ENCODE measurements at places on chromosomes 12 and 14. TPM values are rescaled to one million over a fixed set of nuclear protein-coding genes. Genes with fewer than 3 reads are reported as not detected.

GRCh38 chr14:29215853-29216252 is 449.3 kb downstream of the FOXG1 start:
- no peaks in the 10 kb centered on the region for H3K4me1 ChIP-seq
- no peak overlapping the region for H3K27ac ChIP-seq
- no peaks in the 10 kb centered on the region for H3K27me3 ChIP-seq
- no peaks in the 10 kb centered on the region for H3K36me3 ChIP-seq
- DNase-seq: no peak

DNA sequence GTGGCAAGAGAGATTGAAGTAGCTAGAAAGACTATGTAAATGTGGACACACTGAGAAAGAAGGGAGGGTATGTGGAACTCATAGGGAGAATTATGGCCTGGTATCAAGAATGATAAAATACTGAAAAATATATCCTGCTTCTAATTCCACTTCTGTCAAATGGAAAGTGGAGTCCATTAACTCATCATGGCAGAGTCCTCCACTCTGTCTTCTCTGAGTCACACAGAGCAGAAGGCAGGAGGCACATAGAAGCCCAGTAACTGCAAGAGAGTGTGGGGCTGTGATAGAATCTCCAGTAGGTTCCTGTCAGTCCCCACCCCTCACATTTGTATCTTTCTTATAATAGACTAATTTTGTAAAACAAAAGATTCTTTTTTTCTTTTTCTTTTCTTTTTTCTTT is 223.7 kb downstream of the AKAP6 start:
- H3K27me3 ChIP-seq: no peaks in the 10 kb centered on the region
- H3K4me1 ChIP-seq: no peaks in the 10 kb centered on the region
- no peaks in the 10 kb centered on the region for H3K36me3 ChIP-seq
- DNase-seq: no peak

GRCh38 chr14:68796418-68797101 is 3.7 kb upstream of the ZFP36L1 start:
- H3K27me3 ChIP-seq: no peaks in the 10 kb centered on the region
- peaks cover 4% of the 10 kb centered on the region for H3K36me3 ChIP-seq
- no peak for DNase-seq
- peak overlapping the region; percentile 99 for H3K27ac ChIP-seq
- peak overlapping the region; percentile 87 for H3K4me3 ChIP-seq

DNA sequence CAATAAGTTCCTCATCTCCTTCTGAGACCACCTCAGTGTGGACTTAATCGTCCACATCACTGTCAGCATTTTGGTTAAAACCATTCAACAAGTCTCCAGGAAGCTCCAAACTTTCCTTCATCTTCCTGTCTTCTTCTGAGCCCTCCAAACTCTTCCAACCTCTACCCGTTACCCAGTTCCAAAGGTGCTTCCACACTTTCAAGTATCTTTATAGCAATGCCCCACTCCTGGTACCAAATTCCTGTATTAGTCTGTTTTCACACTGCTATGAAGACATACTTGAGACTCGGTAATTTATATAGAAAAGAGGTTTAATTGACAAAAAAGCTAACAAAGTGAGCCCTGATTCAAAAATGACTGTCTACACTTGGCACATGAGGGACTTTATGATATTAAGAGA is 22.8 kb downstream of the EMP1 start:
- H3K4me1 ChIP-seq: no peaks in the 10 kb centered on the region
- DNase-seq: no peak
- no peak overlapping the region for H3K27ac ChIP-seq
- no peaks in the 10 kb centered on the region for H3K27me3 ChIP-seq

- no peak overlapping the region for H3K4me3 ChIP-seq
- no peak overlapping the region for H3K27ac ChIP-seq
Observed at GRCh38 chr14:50018201-50018932, 98.0 kb downstream of the VCPKMT start.

DNA sequence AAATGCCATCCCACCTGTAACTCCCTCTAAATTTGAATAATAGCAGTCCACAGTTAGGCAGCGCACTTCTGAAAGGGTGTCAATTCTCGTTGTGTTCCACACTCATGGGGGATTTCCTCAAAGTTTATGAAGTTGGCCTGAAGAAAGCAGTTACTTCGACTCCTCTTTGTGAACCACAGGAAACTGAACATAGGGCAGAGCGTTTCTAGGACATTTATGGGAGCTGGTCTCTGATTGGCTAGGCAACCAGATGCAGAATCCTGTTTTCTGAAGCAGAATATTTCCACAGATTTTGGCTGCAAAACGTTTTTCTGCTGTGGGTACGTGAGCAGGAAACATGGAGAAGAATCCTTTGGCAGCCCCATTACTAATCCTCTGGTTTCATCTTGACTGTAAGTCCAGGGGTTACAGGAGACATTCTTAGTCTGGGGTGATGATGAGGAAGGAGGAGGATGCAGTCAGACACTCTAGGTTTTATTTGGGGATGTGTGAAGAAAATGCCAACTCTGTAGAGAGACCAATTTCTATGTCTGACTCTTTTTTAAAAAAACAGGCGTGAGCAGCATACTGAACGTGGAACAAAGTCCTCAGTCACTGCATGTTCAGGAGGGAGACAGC is 431.5 kb upstream of the OR4E1 start:
- H3K4me1 ChIP-seq: no peaks in the 10 kb centered on the region
- H3K4me3 ChIP-seq: no peak overlapping the region
- peak; percentile 17 for DNase-seq

- H3K36me3 ChIP-seq: no peaks in the 10 kb centered on the region
- H3K4me1 ChIP-seq: peaks cover 6% of the 10 kb centered on the region
- H3K27me3 ChIP-seq: no peaks in the 10 kb centered on the region
- H3K4me3 ChIP-seq: no peak overlapping the region
- DNase-seq: peak; percentile 55
- no peak overlapping the region for H3K27ac ChIP-seq
Observed at GRCh38 chr14:104322531-104323366, 184.4 kb downstream of the KIF26A start.

- no peaks in the 10 kb centered on the region for H3K36me3 ChIP-seq
- DNase-seq: no peak
- H3K4me1 ChIP-seq: no peaks in the 10 kb centered on the region
- no peak overlapping the region for H3K27ac ChIP-seq
- no peak overlapping the region for H3K4me3 ChIP-seq
Observed at GRCh38 chr14:96906434-96906833, 109.3 kb downstream of the VRK1 start.

GRCh38 chr12:24121911-24122310 is 172.4 kb upstream of the SOX5 start:
- no peaks in the 10 kb centered on the region for H3K27me3 ChIP-seq
- H3K27ac ChIP-seq: no peak overlapping the region
- no peak overlapping the region for H3K4me3 ChIP-seq

DNA sequence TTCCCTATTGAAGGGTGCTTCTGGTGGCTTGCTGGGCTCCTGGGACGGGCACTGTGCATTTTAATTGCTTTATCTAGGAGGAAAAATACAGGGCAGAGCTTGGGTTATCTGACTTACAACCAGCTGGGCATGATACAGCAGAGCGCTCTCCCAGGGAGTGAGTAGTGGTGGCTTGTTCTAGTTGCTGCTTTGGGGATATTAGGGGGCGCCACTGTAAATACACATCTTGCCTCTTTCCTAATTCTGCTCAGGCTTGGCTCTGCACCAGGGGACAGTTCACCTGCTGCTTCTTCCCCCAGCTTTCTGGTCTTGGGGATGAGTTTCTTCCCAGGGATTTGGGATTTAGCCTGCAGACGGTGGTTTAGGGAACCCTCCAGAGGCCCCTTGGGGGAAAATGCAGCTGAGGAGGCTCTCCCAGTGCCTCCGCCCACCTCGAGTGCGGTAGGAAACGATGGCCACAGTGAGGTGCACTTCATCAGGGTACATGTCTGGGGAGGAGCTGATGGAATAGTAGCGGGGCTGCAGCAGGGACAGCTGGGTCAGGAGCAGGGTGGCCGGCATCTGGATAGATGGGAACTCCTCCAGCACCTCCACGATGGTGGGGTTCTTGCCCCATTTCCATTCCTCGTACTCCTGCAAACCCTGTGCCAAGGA is 36.9 kb upstream of the FBXO21 start:
- H3K27ac ChIP-seq: no peak overlapping the region
- no peak for DNase-seq
- H3K27me3 ChIP-seq: no peaks in the 10 kb centered on the region
- H3K36me3 ChIP-seq: no peaks in the 10 kb centered on the region
- no peak overlapping the region for H3K4me3 ChIP-seq

DNA sequence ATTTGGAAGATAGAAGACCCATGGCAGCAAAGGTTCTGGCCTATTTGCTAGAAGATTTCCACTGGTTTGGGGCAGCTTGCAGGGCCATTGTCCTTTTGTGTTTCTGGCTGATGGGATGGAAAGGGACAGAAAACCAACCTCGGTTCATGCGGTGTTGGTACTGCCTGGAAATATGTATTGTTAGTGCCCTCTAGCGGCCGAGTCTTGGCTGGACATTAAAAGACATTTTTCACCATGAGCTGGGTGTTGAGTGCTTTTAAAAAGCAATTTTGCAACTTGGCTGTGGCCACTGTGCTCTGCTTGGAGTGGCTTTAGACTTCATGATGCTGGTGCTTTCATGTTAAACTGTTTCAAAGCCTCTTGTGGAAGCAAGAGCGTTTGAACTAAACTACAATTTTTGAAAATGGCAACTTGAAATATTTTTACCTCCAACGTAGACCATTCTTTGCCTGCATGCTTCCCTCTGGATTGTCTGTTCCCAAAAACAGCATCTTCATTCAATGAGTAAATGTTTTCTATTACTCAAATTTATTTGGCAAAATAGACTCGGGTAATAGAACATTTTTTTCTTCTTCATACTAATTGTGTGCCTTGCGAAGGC is 102.7 kb upstream of the TBX5 start:
- no peak overlapping the region for H3K27ac ChIP-seq
- peak; percentile 93 for DNase-seq
- H3K36me3 ChIP-seq: no peaks in the 10 kb centered on the region
- no peak overlapping the region for H3K4me3 ChIP-seq

DNA sequence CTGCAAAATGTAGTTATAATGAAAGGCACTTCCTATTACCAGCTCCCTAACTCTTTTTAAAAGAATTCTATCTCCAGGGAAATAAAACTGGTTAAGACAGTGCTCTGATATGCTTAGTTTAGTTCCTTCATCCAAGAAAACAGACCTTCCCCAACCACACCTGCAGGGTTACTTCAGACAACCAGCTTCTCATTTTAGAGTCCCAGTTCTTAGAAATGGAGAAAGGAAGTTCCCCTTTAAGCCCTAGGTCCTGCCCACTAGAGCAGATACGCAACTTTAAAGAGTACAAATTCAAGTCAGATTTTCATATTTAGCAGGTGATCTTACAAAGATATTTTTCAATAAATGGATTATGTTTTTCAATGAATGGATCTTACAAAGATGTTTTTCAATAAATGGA is 4.4 kb upstream of the WSB2 start:
- no peak overlapping the region for H3K27ac ChIP-seq
- DNase-seq: no peak
- no peak overlapping the region for H3K4me3 ChIP-seq
- no peaks in the 10 kb centered on the region for H3K36me3 ChIP-seq
- H3K27me3 ChIP-seq: no peaks in the 10 kb centered on the region
- peaks cover 12% of the 10 kb centered on the region for H3K4me1 ChIP-seq

The TPH2 gene
- total RNA-seq: not detected

The PSEN1 gene
- total RNA-seq: 52.7 TPM

The KERA gene
- total RNA-seq: 0.26 TPM

The SLC39A5 gene
- 0.71 TPM for total RNA-seq

The EPS8 gene
- 153 TPM for total RNA-seq

The MORN3 gene
- total RNA-seq: 5.8 TPM

The PGF gene
- 4.9 TPM for total RNA-seq

Data from lung (tissue), 17 donors.